ENCODE measurements at places on chromosomes 3 and 15. TPM values are rescaled to one million over a fixed set of nuclear protein-coding genes. Genes with fewer than 3 reads are reported as not detected.

GRCh38 chr15:66220601-66221000, 32.9 kb downstream of the MEGF11 start:
- no peak for DNase-seq

DNA sequence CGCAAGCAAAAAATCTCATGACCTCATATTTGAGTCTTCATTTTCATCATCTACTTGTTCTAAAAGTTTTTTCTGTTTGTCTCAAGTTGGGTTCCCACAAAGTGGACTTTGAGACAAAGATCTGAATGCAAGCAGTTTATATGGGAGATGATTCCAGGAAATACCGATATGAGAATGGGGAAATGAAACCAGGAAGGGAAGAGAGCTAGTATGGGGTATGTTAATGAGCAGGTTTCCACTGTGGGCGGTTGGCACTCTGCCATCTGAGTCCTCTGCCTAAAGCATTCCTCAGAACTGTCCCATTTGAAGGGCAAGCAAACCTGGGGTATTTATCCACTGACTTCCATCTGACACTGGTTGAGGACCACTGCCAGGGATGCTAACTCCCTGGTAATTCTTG, 8.8 kb downstream of the ADPRH start:
- peak; percentile 80 for DNase-seq

DNA sequence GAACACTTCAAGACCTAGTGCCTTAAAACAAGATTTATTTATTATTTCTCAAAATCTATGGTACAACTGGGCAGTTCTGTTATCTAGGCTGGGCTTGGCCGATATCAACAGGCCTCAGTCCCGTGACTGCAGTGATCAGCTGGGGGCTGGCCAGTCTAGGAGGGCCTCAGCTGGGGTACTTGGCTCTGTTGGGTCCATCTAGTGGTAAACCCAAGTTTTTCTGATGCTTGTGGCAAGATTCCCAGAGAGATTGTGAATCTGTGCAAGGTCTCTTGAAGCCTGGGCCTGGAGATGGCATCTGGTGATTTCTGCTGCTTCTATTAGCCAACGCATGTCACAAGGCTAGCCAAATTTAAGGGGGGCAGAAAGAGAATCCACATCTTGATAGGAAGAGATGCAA, 482.4 kb upstream of the SGO1 start:
- DNase-seq: no peak

GRCh38 chr3:52509753-52510328, 14.7 kb downstream of the STAB1 start:
- DNase-seq: no peak

CCK gene
- total RNA-seq: not detected

All from Right ventricle myocardium inferior (tissue), 1 donor.